Mesothelial cell of epicardium (in vitro differentiated cells): ENCODE measurements at places on chromosomes 2 and 18. TPM values are rescaled to one million over a fixed set of nuclear protein-coding genes. Genes with fewer than 3 reads are reported as not detected.

DNA sequence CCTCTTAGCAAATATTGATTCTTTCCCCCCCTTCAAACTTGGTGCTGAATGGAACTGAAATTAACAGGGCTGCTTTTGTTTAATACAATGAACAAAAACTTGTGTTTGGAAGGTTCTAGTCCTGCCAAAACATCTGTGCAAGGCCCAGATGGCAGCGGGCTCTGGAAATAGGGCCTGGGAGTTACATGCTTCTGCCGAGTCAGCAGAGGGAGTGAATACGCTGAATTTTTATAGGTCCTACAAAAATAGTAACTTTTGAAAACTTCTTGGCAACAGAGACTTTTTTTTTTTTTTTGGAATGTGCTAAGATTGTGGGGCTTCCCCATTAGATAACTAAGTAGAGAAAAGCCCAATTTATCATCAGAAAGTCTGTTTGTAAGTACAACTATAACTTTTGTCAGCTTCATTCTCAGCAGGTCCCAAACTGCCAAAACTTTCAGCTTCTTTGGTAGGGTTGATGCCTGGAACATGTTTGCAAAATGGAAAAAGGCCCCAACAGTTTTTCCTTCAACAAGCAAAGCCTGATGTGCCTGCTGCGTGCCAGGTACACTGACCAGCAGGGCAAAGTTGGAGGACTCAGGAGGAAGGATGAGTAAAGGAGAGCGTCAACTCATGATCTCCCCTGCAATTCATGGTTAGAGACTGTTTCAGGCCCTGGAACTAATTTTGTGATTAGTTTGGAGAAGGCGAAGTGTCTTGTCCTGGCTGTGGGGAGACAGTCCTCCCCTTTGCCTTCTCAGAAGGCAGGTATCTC is 45.1 kb upstream of the HDAC4 start:
- no peak for DNase-seq

DNA sequence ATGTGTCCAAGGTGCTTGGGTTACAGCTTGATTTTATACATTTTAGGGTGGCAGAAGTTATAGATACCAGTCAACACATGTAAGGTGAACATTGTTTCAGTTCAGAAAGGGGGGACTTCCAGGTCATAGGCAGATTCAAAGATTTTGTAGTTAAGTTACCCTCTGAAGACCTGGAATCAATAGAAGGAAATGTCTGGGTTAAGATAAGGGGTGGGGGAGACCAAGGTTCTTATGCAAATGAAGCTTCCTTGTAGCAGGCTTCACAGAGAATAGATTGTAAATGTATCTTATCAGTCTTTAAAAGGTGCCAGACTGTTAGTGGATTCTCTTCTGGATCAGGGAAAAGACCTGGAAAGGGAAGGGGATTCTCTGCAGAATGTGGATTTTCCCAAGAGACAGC is 42.4 kb downstream of the BMPR2 start:
- no peak for DNase-seq

The ARL5A gene
- total RNA-seq = 52.9 to 62.2 TPM (median 58.7 TPM) in 3 replicates

The KLHL29 gene
- total RNA-seq = 27.4 to 30.2 TPM (median 28.3 TPM) in 3 replicates

GRCh38 chr18:44624052-44624451 is 56.6 kb upstream of the SETBP1 start:
- DNase-seq = no peak

The CIB4 gene
- not detected in 3 replicates for total RNA-seq

GRCh38 chr2:146584316-146584715 is 1260.5 kb upstream of the ACVR2A start:
- DNase-seq = no peak
